ENCODE measurements at places on chromosomes 3 and 15.

- no peak for DNase-seq
- H3K4me1 ChIP-seq, result no peaks in the 10 kb centered on the region
- no peaks in the 10 kb centered on the region for H3K36me3 ChIP-seq
- H3K27me3 ChIP-seq, result no peaks in the 10 kb centered on the region
Observed at GRCh38 chr3:43729707-43730414, 39.1 kb downstream of the ABHD5 start.

- no peak overlapping the region for H3K27ac ChIP-seq
- peaks cover 14% of the 10 kb centered on the region for H3K4me1 ChIP-seq
- no peak for DNase-seq
- H3K4me3 ChIP-seq, result no peak overlapping the region
- no peaks in the 10 kb centered on the region for H3K27me3 ChIP-seq
- H3K36me3 ChIP-seq, result no peaks in the 10 kb centered on the region
Observed at GRCh38 chr15:66994927-66995656, 70.3 kb upstream of the SMAD3 start.

DNA sequence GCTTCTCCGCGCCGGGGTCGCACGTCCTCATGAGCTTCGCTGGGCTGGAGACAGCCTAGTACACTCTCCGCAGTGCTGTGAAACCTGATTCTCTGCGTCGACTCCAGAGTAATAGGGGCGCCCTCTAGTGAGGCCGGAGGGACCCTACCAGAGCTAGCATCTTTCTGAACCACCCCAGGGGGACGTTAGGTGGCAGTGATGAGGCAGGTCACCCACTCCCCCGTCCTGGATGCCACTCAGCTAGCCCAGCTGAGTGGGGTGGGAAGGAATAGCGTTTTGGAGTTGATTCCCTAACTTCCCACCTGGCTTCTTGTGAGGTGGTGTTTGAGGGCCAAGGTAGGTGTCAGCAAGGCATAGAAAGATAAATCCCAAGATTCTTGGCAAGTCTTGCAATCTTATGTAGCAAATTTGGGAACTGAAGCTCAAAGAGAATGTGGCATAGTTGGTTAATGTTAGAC is 4.0 kb downstream of the DUOXA2 start:
- no peak overlapping the region for H3K4me3 ChIP-seq
- H3K27ac ChIP-seq, result no peak overlapping the region
- no peaks in the 10 kb centered on the region for H3K36me3 ChIP-seq

DNA sequence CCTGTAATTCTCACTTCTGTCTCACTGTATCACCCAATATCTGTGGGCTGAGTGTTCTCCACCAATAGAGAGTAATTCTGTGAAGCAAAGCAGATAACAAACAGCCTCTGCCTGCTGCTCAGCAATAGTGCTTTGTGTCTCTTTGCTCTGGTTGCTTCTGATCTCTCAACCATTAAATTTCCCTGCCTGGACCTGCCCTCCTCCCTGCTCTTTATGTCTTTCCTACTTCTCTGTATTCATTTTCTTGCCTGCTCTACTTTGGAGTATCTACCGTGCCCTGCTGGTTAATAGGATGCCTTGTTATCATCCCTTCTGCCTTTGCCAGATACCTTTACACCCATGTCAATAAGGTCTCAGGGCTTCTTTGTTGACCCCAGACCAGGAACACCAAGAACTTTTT is 102.9 kb upstream of the CGNL1 start:
- no peaks in the 10 kb centered on the region for H3K27me3 ChIP-seq
- no peak for DNase-seq
- no peaks in the 10 kb centered on the region for H3K4me1 ChIP-seq
- no peak overlapping the region for H3K27ac ChIP-seq

GRCh38 chr3:152438181-152438580 is 169.5 kb downstream of the MBNL1 start:
- H3K4me1 ChIP-seq, result peaks cover 3% of the 10 kb centered on the region
- DNase-seq, result no peak
- no peaks in the 10 kb centered on the region for H3K27me3 ChIP-seq
- H3K4me3 ChIP-seq, result no peak overlapping the region
- no peak overlapping the region for H3K27ac ChIP-seq

GRCh38 chr3:122331886-122332285 is 6.8 kb downstream of the CSTA start:
- H3K4me3 ChIP-seq, result no peak overlapping the region
- H3K4me1 ChIP-seq, result no peaks in the 10 kb centered on the region
- no peak overlapping the region for H3K27ac ChIP-seq

GRCh38 chr3:50581459-50581842 is 12.1 kb downstream of the HEMK1 start:
- H3K4me1 ChIP-seq, result no peaks in the 10 kb centered on the region
- no peaks in the 10 kb centered on the region for H3K27me3 ChIP-seq
- no peak for DNase-seq
- H3K36me3 ChIP-seq, result no peaks in the 10 kb centered on the region
- no peak overlapping the region for H3K4me3 ChIP-seq
- H3K27ac ChIP-seq, result no peak overlapping the region

- DNase-seq, result no peak
- H3K4me3 ChIP-seq, result no peak overlapping the region
- H3K4me1 ChIP-seq, result no peaks in the 10 kb centered on the region
- no peaks in the 10 kb centered on the region for H3K27me3 ChIP-seq
Observed at GRCh38 chr3:190512666-190513065, 1.2 kb upstream of the IL1RAP start.

- H3K36me3 ChIP-seq, result no peaks in the 10 kb centered on the region
- no peak for DNase-seq
- no peaks in the 10 kb centered on the region for H3K27me3 ChIP-seq
- H3K27ac ChIP-seq, result peak overlapping the region; percentile 92
Observed at GRCh38 chr3:33438881-33439545, 1.2 kb downstream of the UBP1 start.

GRCh38 chr3:122067588-122068240 is 12.6 kb downstream of the CD86 start:
- H3K36me3 ChIP-seq, result no peaks in the 10 kb centered on the region
- no peak overlapping the region for H3K4me3 ChIP-seq
- H3K27me3 ChIP-seq, result no peaks in the 10 kb centered on the region
- no peak for DNase-seq
- H3K27ac ChIP-seq, result no peak overlapping the region

DNA sequence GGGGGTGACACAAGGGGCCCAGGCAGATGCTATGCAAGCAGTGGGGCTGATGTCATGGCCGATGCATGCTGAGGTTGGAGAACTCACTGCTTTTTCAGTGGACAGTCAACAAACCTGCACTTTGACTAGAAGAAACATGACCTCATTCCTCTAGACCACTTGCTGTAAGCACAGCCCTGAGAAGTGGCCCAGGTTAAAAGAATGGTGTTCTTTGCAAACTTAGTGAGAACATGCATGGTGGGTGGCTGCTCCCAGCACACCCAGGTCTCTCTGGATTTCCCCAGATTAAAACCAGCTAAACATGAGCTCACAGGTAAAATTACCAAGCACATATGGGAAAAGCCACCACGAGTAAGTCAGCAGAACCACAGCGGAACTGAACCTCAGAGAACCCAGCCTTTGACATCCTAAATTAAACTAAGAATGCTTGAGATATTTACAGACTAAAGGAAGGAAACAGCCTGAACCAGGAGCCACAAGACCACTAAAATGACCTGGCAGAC is 15.5 kb downstream of the DLEC1 start:
- H3K4me1 ChIP-seq, result no peaks in the 10 kb centered on the region
- DNase-seq, result no peak
- no peak overlapping the region for H3K27ac ChIP-seq
- H3K36me3 ChIP-seq, result no peaks in the 10 kb centered on the region

- H3K4me3 ChIP-seq, result no peak overlapping the region
- DNase-seq, result no peak
- peaks cover 66% of the 10 kb centered on the region for H3K4me1 ChIP-seq
- no peaks in the 10 kb centered on the region for H3K27me3 ChIP-seq
- H3K36me3 ChIP-seq, result no peaks in the 10 kb centered on the region
- H3K27ac ChIP-seq, result peak overlapping the region; percentile 17
Observed at GRCh38 chr15:90004252-90004651, 3.1 kb downstream of the ZNF710 start.

GRCh38 chr3:112486811-112487505 is 12.3 kb downstream of the BTLA start:
- H3K4me1 ChIP-seq, result no peaks in the 10 kb centered on the region
- H3K36me3 ChIP-seq, result no peaks in the 10 kb centered on the region
- no peak for DNase-seq

DNA sequence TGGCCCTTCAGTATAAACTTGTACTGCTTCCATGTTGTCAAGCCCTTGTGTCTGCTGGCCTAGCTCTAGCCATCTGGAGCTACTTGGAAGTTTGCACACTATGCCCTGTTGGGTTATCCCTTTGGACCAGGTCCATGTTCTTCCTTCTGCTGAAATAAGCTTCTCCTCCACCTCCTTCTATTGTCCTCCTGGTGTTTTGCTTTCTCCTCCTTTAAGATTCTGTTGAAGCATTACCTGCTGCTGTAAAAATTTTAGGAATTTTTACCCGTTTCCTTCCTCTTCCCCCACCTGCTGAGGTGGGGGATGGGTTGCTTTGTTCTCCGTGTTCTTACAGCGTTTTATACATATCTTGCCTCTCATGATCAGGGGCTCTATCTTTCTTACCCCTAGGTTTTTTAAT is 51.7 kb downstream of the SH3GL3 start:
- H3K4me1 ChIP-seq, result no peaks in the 10 kb centered on the region
- H3K36me3 ChIP-seq, result no peaks in the 10 kb centered on the region
- no peak for DNase-seq
- H3K27me3 ChIP-seq, result no peaks in the 10 kb centered on the region
- no peak overlapping the region for H3K27ac ChIP-seq

DNA sequence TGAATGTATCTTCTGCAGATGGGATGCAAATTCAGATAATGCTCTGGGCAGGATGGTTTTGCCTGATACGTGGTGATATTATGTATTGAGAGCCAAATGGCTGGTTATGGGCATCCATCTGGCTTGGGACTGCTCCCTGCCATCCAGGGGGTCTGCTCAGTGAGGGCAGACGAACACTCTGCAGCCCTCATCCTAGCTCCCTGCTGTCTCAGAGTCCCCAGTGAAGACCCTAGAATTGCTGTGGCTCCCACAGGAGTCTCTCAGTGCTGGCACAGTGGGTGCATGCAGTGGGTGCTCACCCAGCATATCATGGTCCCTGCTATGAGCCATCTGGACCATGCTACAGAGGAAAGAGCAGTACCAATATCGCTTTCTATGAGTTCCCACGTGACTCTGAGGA is 10.3 kb downstream of the CX3CR1 start:
- no peak overlapping the region for H3K27ac ChIP-seq
- H3K36me3 ChIP-seq, result no peaks in the 10 kb centered on the region
- no peak overlapping the region for H3K4me3 ChIP-seq
- no peaks in the 10 kb centered on the region for H3K4me1 ChIP-seq
- no peak for DNase-seq

DNA sequence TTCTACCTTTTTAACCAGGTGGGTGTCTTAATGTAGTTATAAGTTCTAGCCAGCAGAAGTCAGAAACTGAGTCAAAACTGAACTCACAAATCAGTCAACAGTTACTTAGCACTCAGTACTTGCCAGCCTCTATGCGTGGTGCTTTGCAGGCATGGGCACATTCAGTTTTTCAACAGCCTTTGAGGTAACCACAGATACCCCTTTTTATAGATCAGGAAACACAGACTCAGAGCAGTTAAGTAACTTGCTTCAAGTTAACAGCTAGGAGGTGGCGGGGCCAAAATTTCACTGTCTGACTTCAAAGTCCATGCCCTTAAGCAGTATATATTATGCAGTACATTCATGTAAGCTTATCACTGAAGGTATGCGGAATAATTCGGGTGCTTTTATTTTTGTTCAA is 139.4 kb downstream of the FHIT start:
- no peaks in the 10 kb centered on the region for H3K27me3 ChIP-seq
- H3K4me3 ChIP-seq, result no peak overlapping the region
- H3K36me3 ChIP-seq, result no peaks in the 10 kb centered on the region

DNA sequence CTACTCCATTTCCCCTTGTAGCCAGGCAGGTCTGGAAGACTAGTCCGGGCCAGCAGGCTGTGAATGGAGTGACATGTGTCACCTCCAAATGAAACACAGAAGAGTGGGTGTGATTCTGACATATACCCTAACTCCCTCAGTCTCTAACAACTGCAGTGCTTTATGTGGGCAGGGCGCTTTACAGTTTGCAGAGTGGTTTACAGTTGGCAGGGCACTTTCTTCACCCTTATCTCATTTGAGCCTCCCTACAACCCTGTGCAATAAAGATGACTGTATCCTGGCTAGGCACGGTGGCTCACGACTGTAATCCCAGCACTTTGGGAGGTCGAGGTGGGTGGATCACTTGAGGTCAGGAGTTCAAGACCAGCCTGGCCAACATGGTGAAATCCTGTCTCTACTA is 176.3 kb downstream of the RAB11A start:
- H3K4me1 ChIP-seq, result no peaks in the 10 kb centered on the region
- H3K27me3 ChIP-seq, result no peaks in the 10 kb centered on the region
- no peaks in the 10 kb centered on the region for H3K36me3 ChIP-seq
- no peak overlapping the region for H3K27ac ChIP-seq

DNA sequence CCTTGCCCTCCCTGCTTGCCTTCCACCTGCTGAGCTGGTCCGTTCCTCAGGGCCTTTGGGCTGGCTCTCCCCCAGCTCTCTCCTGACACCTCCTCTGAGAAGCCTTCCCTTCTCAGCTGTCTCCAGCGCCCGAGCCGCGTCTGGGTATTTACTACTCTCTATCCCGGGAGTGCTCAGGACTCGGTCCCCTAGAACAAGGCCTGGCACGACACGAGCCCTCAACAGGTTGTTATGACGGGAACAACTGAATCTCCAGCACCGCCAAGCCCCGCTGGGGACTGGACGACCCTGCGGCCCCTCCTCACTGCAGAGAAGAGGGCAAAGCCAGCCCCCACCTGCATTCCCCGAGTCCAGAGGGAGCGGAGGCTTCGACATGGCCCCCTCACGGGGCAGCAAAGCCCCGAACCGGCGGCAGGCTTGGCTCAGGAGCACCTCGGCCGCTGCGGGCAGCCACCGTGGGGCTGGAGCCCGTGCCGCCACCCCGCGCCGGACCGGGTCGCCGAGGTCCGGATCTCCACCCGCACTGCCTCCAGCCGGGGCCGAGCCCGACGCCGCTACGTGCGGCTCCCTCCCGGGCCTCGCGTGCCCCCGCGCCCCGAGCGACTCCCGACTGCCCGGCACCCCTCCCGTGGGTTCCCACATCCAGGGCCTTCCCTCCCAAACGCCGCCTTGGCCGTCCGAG is 792 bp downstream of the TPRA1 start:
- H3K36me3 ChIP-seq, result no peaks in the 10 kb centered on the region
- peaks cover 32% of the 10 kb centered on the region for H3K4me1 ChIP-seq
- peak overlapping the region; percentile 97 for H3K27ac ChIP-seq
- H3K4me3 ChIP-seq, result peak overlapping the region; percentile 78

- no peak overlapping the region for H3K27ac ChIP-seq
- peaks cover 10% of the 10 kb centered on the region for H3K27me3 ChIP-seq
- H3K4me3 ChIP-seq, result no peak overlapping the region
- no peak for DNase-seq
- H3K4me1 ChIP-seq, result no peaks in the 10 kb centered on the region
- H3K36me3 ChIP-seq, result no peaks in the 10 kb centered on the region
Observed at GRCh38 chr3:64108231-64108630, 84.9 kb upstream of the PSMD6 start.

All from HCT116 (cell line).